ENCODE measurements at places on chromosomes 6 and 20.
A peak's percentile ranks its signal among the peaks of the same experiment; 100 is the strongest.

- peak; percentile 88 for DNase-seq
Measured at GRCh38 chr6:7505189-7505699, 36.2 kb upstream of the DSP start.

- DNase-seq = no peak
Measured at GRCh38 chr6:162917506-162917905, 189.7 kb downstream of the PACRG start.

- DNase-seq = no peak
Measured at GRCh38 chr20:58693226-58694006, 816 bp downstream of the NPEPL1 start.

GRCh38 chr6:18264923-18265377 lies 620 bp upstream of the DEK start:
- no peak for DNase-seq

DNA sequence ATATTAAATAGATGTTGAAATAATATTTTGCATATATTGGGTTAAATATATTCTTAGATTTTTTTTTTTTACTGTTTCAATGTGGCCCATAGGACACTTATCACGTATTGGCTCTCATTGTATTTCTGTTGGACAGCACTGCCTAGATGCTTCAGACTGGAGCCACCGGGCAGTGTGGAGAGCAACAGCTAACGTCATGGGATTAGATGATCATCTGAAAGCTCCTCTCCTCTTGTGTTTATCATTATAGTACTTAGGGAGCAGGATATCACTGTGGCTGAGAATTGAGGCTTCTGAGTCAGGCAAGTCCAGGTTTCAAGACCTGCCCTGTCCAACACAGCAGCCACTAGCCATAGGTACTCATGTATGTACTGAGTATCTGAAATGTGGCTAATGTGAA lies 87.4 kb downstream of the ZHX3 start:
- DNase-seq = no peak

- DNase-seq = no peak
Measured at GRCh38 chr6:12007473-12007872, 4.6 kb upstream of the HIVEP1 start.

Measured in RCC 7860 (cell line).